ENCODE measurements at places on chromosomes 12 and 14.
A peak's percentile ranks its signal among the peaks of the same experiment; 100 is the strongest.

DNA sequence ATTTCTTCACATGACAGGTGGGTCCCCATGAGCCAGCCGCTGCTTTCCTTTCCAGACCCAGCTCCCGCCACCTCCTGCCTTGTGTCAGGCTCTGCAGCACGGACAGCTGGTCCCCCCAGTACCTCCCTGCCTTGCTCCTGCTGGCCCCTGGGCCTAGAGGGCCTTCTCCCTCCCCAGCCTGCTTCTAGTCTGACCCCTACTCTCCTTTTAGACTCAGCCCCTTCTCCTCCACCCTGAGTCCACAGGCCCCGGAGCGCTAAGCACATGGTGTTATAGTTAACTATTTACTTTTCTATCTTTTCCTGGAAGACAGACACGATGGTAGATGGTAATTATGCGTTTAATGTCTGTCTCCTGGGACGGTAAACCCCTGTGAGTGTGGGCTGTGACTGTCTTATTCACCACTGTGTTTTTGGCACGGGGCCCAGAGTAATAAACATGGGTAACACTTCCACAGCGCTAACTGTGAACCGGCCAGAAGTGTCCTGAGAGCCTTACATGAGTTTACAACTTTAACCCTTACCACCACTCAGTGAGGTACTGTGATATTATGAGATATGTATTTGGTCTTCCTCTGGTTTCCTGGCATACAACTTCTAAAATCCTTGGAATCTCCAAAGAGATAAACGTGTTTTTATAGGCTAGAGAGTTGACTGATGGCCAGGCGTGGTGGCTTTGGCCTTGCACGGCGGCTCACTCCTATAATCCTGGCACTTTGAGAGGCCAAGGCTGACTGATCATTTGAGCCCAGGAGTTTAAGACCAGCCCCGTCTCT lies 41.2 kb downstream of the DGLUCY start:
- no peak for DNase-seq

DNA sequence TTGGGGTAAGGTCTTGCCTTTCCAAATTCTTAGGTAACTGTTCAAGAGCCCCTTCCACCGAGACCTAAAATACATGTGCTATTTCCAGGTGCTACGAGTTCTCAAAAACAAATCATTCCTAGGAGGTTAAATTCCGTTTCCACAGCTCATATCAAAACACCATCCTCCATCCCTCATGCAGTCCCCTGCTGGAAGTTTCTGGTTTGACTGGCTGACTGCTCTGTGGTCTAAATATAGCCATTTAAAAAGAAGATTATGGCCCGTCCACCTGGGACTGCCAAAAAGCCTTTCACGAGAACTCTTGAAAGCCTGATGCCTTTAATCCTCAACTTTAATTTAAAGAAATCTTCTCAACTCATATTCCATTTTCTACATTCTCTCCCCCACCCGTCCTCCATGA lies 201.5 kb upstream of the MYL2 start:
- no peak for DNase-seq

- DNase-seq = no peak
Measured at GRCh38 chr12:460261-461230, 807 bp downstream of the B4GALNT3 start.

DNA sequence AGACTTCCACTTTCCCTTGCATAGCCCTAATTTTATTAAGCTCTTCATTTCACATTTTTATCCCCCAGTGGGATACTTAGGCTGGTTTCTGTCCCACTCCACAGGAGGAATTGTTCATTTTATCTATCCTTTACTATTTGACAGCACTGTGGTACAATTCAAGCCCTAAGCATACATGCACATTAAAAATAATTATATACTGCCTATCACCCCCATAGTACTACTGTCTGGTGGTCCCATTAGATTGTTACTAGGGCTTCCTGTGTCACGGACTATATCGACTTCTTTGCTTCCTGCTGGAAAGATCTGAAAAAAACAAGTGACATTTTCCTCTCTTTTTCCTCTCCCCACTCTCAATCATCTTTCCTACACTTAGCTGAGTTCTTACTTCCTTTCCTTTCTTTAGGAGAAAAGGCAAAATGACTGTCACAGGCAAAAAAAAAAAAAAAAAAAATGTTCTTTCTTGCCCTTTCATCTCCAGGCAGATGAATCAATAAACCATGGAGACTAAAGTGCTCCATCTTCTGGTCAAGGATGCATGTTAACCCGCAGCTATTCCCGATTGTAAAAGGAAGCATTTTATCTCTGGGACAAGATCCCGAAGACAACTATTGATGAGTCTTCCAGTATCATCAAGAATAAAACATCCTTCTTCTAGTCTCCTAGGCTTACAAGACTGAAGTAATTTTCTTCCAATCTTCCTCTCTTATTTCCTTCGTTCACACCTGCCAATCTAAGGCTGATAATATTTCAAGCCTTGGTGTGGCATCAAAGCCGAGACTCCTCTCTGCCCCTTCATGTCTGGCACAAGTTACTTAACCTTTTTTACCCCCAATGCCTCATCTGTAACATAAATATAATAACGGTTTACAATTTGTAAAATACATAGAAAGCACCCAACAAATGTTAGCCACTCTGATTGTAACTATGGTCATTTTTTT lies 94.4 kb upstream of the PLEKHG7 start:
- DNase-seq = peak; percentile 49

- no peak for DNase-seq
Measured at GRCh38 chr14:68247274-68247673, 427.7 kb downstream of the RAD51B start.

GRCh38 chr12:116171549-116171948 lies 105.9 kb downstream of the MED13L start:
- no peak for DNase-seq

GRCh38 chr12:57193706-57194245 lies 22.8 kb upstream of the NXPH4 start:
- DNase-seq = no peak

DNA sequence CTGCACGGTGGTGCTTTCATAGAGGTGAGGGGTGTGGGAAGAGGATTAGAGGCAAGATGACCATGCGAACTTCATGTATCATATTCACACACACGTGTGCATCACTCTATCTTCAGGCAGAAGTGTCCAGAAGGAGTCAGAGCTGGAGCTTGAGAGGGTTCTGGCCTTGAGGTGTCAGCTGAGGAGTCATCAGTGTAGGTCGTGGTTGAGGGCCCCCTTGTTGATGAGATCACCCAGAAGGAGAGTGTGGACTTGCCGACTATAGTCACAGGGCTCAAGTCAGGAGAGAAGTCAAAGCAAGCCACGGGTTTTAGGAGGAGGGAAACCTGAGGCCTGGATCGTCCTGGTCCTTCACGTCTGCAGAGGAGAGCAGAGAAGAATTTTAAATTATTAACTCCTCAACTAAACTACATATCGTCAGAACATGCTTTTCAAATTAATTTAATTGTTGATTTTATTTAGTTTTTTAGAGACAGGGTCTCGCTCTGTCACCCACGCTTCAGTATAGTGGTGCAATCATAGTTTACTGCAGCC lies 25.4 kb downstream of the EML1 start:
- no peak for DNase-seq
